Astrocyte (in vitro differentiated cells and primary cell): ENCODE measurements at places on chromosomes 2 and 18.

DNA sequence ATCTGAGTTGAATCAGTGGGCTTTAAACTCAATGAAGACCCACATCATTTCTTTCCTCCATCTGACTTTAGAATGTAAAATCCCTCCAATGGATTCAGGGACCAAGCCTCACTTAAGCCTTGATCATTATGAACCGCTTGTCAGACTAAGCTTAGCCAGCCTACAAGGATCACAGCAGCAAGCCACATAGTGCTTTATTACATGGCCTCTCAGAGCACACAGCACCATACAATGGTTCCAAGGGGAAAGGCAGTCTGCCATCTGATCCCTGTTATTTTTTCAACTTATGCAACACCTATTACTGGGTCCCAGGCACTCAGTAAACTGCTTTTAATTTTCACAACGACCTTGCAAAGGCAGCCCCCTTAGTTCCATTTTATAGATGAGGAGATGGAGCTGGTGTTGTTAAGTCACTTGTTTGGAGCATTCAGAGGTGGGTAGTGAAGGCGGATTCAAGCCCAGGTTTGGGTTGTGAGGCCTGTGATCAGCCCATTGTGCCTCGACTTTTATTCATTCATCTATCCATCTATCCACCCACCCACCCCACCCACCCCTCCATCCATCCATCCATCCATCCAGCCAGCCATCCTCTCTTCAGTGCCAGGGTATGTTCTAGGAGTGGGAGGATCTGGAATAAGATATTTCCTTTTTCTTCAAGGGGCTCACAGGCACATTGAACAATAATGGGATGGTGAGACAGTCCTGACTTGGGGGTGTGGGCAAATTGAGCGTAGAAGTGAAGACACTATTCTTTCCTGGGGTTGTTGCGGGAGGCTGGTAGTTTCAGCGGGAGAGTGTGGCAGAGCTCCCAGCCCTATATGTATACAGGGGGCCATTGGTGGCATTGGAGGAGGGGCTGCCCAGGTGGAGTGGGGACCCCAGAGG is 141.2 kb downstream of the MYCN start:
- no peak for DNase-seq

DNA sequence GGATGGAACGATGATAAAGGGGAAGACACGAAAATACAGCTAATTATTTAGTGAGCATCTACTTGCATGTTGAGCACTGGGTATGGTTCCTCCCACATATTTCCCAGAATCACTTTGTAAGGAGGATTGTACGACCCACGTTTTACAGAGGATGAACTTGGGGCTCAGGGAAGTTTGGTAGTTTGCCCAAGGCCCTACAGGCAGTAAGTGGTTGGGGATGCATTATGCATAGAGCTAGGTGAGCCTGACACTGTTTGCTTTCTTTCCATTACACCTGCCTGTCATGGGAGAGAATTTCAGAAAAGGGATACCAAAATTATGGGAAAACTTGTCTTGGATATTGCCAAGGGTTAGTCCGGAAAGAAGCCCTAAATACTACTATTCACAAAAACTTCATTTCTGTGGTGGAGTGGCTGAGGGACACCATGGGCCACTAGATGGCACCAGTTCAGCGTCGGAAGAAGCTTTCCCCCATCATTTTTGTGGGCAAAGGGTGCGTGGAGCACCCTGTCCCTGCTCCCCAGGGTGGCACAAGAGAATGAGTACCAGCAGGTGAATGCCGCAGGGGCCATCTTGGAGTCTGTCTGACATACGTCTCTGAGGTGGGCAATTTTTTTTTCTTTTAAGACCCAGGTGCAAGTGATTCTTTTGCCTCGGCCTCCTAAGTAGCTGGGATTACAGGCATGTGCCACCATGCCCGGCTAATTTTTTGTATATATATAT is 23.5 kb upstream of the C18orf32 start:
- no peak for DNase-seq

- no peak for DNase-seq
Observed at GRCh38 chr2:44801841-44802776, 139.4 kb upstream of the SIX3 start.

DNA sequence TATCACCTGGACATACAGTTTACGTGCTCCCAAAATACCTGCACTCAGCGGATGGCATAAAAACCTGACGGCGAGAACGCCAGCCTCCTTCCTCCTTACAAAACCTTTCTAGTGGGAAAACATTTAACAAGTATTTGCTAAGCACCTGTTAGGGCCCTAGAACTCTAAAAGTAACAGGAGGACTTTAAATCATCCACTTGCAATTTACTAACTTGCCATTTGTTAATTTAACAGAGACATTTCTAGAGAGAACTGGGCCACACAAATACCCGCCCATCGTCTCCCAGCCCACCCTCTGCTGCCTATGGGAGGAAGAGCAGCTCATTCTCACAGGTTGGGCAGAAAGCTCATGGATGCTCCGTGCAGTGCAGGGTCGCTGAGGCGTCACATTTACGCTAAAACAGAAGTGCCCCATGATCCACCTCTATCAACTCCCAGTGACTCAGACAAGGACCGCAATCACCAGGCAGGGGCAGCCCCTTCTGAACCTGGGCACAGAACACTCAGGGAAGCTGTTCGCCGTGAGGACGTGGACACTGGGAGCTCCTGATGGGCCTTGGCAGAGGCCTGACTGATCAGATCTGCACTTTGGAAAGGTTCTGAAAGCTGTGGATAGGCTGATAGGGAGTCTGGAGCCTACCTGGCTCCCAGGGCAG is 106.9 kb downstream of the HDAC4 start:
- DNase-seq = no peak

DNA sequence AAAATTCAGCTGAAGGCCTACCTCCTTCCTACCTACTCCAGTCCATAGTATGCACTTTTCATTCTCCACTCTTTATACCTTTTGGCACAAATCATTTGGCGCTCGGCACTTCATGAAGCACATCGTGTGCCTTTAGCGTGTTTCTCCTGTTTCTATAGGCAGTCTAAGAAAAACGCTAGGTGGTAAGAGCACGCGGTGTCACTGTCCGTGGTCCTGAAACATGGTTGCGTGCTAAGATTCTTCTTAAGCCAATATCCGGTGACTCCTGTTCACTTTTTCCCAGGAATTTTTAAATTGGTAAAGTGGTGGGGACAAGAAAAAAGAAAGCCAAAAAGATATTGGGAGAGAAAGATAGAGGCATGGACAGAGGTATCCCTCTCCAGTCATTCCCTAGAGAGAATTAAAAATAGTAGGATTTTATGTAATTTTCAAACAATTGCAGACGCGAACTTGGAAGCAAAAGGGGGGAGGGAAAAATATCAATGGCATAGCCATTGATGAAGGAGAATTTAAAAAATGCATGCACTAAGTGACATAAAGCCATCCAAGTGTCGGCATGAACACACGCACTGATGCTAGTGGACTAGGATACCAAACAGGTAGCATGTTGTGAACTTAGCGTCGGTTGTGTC is 1.4 kb upstream of the CTNNA2 start:
- DNase-seq = peak; percentile 55

- no peak for DNase-seq
Observed at GRCh38 chr2:14569294-14569693, 63.2 kb upstream of the LRATD1 start.

- no peak for DNase-seq
Observed at GRCh38 chr2:97913846-97914245, 81.9 kb downstream of the TMEM131 start.

- peak; percentile 88 for DNase-seq
Observed at GRCh38 chr2:65630643-65631042, 198.2 kb upstream of the SPRED2 start.

GRCh38 chr2:195498176-195498575 is 158.8 kb upstream of the SLC39A10 start:
- DNase-seq = no peak

DNA sequence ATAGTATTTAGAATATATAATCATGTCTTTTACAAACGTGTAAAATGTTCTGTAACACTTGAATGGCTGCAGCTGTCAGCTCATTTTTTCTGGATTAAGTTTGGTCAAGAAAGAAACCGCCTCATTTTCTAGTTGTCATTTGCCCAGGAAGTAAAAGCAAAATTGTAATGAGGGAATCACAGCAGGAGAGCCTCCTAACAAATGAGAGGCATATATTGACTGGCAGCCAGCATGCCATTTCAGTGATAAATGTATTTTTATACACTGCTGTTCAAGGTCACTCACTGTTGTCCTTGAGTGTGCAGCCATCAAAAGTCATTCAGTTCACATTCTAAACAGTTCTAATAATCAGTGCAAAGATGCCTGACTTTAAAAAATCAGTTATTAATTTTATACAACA is 144.3 kb upstream of the BOD1L2 start:
- DNase-seq = no peak

GRCh38 chr2:36717603-36718266 is 21.2 kb downstream of the VIT start:
- DNase-seq = no peak

DNA sequence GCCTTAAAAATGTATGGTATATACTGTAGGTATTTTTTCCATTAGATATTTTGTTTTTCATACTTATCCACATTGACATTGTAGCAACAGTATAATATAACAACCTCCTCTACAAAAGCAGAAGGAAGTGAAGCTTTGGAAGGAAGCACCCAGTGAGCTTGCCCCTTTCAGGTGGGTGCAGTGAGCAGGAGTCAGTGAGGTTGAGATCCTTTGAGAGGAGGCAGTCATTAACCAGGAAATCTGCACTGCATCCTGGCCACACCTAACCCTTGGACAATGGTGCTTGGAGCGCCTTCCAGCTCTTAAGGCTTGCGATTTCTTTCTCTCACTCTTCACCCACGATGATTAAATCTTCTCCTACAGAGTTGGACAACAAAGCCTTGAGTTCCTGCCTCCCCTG is 13.9 kb downstream of the IL37 start:
- no peak for DNase-seq

GRCh38 chr2:58046335-58046584 is 346 bp upstream of the VRK2 start:
- DNase-seq = no peak

DNA sequence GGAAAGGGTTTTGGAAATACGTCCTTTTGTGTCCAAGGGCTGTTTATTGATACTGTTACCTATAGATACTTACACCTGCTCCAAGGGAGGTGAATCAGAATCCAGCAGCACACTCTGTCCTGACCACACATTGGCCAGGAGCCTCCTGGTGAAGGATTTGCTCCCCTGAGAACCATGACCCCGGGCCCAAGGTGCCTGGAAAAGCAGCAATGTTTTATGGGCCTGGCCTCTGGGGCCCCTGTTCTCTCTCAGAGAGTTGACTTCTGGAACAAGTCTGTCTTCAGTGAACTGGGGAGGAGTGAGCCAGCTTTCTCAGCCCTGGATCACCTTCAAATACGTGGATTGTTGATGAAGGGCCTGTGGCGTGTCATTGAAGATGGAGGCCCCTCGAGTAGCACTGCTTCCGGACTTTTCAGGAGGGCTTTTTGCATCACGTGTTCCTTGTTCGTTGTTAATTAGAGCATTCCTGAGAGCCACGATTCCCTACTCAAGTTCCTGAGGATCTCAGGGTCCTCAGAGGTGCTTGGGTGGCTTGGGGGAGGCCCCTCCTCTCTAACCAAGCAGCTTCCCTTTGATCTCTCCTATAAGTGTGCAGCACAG is 78.5 kb upstream of the RPL31 start:
- no peak for DNase-seq

GRCh38 chr2:200338692-200339091 is 32.2 kb downstream of the SPATS2L start:
- no peak for DNase-seq

DNA sequence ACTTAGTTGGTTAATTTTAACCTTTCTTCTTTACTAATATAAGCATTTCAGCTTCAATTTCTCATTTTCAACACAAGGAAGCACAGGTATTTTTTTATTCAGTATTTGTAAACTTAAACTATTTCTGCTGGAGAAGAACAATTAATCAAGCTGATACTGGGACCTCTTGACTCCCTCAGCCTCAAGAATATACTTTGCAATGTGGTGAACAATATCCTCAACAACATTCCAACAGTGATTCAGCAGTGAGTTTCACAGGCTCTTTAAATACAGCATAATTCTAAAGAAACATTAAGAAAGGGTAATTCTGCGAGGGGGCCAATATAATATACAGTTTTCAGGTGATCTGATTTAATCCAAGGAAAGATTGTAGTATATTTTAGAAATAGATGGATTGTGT is 10.0 kb downstream of the RAPGEF4 start:
- peak; percentile 79 for DNase-seq

DNA sequence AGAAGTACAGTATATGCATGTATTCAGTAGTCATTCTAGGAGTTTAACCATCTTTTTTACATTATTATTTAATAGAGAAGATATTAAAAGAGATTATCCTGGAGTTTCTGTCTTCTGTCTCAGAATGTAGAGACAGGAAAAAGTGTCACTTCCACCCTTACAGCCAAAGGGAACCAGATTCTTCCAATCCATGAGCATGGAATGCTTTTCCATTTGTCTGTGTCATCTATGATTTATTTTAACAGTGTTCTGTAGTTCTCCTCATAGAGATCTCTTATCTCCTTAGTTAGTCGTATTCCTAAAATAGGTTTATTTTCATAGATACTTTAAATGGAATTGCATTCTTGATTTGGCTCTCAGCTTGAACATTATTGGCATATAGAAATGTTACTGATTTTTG is 959.5 kb upstream of the PIK3C3 start:
- DNase-seq = peak; percentile 1

- no peak for DNase-seq
Observed at GRCh38 chr18:68233018-68233417, 481.9 kb downstream of the TMX3 start.

DNA sequence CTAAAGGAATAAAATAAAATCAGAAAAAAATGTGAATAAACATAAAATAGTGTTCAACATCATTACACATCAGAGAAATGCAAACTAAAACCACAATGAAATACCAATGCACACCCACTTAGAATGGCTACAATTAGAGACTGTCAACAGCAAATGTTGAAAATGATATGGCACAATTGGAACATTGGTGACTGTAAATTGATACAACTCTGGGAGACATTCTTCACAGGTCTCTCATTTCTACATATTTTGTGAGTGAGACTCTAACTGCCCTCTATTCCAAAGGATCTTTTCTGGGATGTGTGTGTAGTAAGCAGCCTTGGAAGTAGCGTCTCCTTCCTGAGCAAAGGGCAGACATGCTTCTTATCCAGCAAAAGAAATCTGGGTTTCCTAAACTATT is 323.0 kb downstream of the FBXO15 start:
- DNase-seq = peak; percentile 70

DNA sequence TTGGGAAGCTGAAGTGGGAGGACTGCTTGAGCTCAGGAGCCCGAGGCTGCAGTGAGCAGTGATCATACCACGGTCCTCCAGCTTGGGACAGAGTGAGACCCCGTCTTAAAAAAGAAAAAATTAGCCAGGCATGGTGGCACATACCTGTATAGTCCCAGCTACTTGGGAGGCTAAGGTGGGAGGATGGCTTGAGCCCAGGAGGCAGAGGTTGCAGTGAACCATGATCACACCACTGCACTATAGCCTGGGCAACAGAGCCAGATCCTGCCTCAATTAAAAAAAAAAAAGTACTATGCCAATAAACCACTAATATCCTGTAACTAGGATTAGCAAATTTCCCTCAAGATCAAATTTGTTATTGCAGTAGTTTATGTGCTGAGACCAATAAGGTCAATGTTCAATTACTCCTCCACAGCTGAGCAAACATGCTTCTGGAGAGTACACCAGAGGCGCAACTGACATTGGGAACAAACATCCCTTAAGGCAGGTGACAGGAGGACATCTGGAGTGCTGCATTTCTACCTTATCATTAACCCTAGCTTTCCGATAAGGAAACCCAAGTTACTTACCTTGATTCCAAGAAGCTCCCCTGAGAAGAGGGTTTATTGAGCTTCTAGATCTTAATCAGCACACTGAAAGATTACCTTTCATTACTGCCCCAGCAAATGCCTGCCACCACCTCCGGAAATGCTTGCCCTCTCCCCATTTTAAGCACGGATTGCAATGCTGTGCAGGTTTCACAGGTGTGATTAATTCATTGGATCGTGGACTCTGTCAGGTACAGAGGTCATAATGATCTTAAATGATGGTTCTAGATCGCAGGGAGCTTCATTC is 26.2 kb downstream of the MGAT4A start:
- DNase-seq = no peak
